ENCODE measurements at places on chromosomes 4 and X.
A peak's percentile ranks its signal among the peaks of the same experiment; 100 is the strongest.

- no peak for DNase-seq
These were observed 880.6 kb upstream of the FRG1 start for GRCh38 chr4:189060104-189060503.

- peak; percentile 12 for DNase-seq
These were observed 602.8 kb upstream of the DIPK2B start for GRCh38 chrX:45803383-45803921.

DNA sequence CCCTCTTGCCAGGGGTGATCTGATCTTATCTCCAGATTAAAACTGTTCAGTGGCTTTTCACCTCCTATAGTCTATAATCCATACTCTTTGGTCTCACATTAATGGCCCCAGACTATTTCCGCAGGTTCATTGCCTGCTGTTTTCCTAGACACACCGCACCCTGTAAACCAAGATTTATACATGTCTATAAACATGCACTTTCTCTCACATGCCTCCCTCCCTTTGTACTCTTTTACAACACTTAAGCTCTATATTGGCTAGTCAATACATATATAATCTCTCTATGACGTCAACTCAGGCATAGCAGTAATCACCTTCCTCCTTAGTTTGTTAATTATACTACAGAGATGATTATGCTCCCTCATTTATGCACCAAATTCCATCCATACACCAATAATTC is 170.9 kb upstream of the NAP1L5 start:
- DNase-seq = no peak

DNA sequence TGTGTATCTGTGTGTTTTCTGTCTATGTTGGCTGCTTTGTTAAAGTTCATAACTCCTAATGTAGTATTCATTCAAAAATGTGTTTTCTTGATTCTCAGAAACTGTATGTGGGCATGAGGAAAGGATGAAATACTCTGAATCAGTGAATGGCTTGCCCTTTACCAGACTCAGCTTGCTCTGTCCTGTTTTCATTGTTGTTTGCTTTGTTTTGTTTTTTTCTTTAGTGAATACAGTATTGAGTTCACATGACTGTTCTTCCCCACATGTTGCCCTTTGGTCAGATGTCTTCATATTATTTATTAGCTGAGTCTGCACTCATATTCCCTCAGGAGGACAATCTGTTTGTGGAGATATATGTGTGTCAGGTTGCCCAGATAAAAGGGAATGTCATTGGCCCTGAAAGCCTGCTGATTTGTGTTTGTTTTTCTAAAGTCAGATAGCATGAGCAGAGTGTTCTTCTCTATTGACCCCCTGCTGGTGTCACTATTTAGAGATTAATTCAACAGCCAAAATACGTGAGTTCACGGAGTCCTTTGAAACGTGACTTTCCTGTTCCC is 1184.4 kb downstream of the RPA4 start:
- no peak for DNase-seq

DNA sequence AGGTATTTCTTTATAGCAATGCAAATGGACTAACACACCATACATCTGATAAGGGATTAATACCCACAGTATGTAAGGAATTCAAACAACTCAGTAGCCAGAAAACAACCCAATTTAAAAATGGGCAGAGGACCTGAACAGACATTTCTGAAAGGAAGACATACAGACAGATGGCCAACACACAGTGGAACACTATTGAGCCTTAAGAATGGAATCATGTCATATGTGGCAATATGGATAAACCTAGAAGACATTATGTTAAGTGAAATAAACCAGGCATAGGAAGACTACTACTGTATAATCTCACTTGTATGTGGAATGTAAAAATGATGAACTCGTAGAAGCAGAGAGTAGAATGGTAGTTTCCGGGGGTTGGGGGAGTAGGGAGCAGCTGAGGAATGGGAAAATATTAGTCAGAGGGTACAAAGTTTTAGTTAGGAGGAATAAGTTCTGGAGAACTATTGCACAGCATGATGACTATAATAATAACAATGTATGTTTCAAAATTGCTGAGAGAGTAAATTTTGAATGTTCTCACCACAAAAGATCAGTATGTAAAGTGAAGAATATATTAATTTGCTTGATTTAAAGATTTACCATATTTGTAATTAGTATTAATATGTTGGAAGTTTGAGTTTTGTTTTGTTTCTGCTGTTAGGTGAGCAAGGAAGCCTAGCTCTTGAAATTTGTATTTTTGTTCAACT is 25.2 kb downstream of the WDR44 start:
- DNase-seq = no peak

DNA sequence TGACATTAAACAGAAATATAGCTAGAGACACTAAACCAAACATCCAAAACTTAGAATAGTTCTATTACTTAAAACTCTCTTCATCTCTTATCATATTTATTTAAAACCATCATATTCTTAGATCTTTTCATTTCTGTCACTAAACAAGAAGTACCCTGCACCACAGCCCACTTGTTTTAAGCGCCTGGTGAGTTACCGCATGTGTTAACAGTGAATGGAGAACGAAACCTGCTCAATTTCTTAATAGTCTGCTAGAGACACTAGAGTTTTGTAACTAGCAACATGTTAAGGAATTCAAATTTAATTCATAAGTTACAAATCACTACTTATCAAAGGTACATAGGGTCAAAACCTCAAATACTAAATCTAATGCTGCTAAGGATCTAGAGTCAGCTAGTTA is 111.5 kb downstream of the FBXW7 start:
- no peak for DNase-seq

All from CD4-positive, alpha-beta T cell treated with Interferon gamma for 1 hour (primary cell).